ENCODE measurements at places on chromosomes 11 and 22.

DNA sequence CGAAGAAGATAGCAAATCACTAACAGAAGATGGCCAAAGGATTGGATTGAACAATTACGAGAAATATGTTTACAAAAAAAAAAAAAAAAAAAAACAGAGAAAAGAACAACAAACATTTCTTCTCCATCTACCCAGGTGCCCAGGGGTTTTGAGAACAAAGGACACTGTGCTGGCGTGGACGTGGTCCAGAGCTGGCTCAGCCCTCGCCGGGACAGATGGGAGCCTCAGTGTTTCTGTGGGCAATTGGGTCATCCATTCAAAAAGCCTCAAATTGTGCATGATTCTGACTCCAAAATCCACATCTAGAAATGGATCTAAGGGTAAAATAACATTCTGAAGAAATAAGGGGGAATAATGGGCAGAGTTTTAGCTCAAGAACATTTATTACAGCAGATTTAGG lies 63.1 kb downstream of the DHCR7 start:
- no peak for DNase-seq

GRCh38 chr11:31786996-31787685 lies 24.0 kb downstream of the PAX6 start:
- DNase-seq, result no peak

DNA sequence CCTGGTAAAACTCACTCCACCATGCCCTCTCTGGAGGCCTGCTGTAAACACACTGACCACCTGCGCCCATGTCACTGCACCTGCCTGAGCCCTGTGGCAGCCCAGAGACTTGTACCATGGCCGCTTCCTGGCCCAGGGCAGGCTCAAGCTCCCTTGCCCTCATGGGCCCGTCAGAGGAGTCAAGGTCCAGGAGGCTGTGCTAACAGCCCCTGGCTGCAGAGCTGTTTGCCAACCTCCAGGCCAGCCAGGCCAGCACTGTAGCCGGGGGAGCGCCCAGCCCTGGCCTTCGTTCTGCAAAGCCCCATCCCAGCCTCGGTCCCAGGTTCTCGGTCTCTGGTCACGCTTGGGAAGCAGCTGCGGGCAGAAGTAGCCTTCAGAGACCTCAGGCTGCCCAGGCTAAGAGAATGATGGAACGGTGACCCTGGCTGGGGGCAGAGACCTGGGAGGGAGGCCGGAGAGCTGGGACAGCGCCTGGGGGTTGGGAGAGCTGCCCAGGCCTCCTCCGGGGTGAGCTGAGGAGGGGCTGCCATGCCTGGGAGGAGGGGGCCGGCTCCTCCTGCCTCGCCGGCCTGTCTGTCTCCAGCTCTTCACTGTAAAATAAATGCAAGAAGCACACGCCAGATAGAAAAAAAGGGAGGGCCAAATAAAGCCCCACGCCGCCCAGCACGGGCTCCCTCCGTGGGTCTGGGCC lies 11.9 kb upstream of the TCF20 start:
- no peak for DNase-seq

DNA sequence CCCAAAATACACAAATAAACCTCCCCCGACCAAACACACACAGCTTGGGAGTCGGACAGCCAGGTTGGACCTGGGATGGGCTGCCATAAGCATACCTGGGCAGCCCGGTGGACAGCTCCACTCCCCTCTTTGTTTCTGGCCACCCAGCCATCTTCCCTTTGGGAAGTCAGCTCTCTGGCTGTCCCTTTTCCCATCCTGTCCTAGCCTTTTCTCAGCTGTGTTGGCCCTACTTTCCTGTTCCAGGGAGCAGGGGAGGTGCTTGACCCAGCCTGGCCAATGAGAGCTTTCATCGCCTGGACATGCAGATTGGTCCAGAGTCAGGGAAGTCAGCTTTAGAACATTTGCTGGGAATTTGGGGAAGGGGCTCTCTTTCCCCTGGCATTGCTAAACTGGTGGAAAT lies 68.7 kb upstream of the NECTIN1 start:
- DNase-seq, result no peak

DNA sequence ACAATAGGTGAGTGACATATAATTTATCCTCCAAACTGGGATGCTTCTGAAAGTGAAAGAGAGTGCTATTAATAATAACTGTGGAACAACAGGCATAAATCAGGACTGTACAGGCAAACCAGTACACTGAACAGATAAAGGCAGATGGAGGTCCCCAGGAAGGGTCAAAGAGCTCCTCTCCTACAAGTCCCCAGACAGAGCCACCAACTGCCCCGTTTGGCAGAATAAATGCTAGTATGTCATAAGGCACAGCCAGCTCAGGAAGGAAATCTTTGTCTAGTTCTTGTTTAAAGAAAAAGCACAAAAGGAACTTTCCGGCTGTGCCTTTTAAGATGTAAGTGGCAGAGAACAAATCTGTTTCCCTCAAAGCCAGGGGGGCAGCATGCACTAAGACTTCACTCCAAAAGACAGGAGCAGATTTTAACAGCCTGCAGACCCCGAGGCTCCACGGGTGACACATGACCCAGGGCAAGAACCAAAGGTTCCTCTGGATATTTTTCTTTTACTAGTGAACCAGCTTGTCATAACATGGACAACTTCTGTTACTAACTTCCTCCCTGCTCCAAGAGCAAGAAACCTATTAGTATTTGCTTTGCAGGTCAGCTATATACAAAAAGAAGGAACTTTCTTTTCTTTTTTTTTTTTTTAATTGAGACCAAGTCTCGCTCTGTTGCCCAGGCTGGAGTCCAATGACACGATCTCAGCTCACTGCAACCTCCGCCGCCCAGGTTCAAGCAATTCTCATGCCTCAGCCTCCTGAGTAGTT lies 50.2 kb downstream of the MYH9 start:
- DNase-seq, result no peak

All from activated CD8-positive, alpha-beta memory T cell treated with anti-CD3 and anti-CD28 coated beads for 24 hours (primary cell).